Caudate nucleus (tissue), 63 donors: ENCODE measurements at places on chromosomes 2 and 18.

DNA sequence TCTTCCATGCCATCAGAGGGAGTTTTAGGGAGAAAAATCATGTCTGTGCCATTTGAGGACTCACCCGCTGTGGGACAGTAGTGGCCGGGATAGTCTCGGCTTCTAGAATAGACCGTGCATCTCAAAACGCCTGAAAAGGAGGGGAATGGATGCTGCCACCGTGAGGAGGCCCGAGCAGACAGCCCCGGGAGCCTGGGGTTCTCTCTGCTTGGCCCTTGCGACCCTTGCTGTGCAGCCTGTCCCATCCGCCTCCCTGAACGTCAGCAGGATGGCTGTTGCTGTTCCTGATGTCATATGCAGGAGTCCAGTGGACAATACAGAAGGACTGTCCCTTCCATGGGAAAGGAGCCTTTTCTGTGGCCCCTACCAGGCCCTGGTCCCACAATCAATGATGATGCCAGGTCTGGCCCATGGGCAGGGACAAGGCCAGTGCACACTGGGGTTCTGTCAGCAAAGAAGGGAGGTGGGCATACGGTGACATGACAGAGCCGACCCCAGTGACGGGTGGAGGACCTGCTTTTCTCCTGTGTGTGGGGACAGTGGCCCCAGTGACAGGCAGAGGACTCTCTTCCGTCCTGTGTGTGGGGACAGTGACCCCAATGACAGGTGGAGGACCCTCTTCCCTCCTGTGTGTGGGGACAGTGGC, 58.8 kb downstream of the ACKR3 start:
- no peak for DNase-seq

GRCh38 chr2:147559070-147559725, 285.6 kb upstream of the ACVR2A start:
- no peak for DNase-seq

GRCh38 chr18:77560341-77560992, 310.8 kb downstream of the GALR1 start:
- DNase-seq: no peak

DNA sequence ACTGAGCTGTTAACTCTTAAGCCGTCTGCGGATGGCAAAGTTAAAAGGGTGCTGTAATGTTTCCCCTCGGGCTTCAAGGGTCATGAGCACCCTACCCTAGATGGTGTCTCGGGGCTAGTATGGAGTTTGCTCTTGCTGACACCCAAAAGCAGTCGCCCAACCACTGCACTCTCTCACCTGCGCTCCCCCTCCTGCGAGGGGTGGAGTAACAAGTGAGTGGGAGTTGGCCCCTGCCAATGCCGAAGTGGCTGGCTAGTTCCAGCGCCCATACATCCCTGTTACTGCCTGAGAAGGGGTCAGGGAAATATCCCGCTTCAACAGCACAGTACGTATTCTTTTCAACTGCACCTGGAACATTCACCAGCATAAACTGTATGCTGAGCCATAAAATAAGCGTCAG, 47.5 kb downstream of the FAM117B start:
- no peak for DNase-seq

- DNase-seq: no peak
Measured at GRCh38 chr2:134155134-134155533, 98.7 kb upstream of the MGAT5 start.

DNA sequence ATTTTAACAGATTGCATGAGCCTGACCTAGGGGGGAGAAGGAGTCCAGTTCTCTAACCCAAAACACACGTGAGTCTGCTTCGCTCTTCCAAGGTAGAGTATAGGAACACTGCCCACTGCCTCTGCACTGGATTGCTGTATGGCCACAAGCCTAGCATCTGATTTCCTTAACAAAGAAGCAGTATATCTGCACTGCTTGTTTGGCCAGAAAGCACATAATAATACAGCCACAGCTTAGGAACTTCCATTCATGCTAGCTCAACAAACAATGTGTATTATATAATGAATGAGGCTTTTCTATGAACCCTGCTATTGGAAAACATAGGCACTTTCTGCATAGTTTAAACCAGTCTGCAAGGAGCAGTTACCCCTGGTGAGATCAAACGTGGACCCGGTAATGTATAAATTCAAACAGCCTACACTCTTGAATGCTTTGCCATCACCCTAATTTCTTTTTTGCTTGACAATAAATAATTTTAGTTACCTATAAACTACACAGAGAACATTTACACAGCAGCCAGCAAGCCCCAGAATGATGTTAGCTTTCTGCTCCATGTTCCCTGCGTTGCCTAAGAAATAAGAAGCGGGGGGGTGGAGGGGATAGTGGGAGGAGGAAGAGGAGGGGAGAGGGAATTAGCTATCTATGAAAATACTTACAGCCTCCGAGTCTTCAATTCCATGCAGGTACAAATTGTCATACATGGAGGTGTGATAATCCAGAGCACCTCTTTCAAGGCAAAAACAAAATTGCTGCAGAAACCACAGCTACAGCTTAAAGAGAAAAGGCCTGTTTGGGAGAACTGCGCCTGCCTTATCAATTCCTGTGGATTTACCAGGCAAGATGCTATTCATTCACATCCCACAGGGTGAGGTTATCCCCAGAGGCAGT, 125.6 kb downstream of the CACNB4 start:
- peak; percentile 28 for DNase-seq

DNA sequence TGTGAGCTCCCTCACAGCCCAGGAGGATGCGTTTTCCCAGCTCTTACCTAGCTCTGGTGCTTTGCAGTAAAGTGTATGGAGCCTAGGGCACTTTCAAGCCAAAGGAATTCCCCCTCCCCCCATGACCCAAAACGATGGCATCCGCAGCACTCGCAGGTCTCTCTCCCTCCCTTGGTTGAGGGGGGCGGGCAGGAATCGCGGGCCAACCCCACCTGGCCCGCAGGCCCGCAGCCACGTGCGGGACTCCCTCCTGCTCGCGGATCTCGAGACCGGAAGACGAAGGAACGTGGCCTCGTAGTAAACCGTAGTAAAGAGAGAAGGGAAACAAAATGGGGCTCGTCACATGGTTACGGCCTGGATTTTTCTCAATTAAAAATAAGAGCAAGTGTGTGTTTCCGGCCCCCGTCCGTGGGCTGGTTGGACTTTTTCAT, 8.5 kb downstream of the IRS1 start:
- DNase-seq: no peak

DNA sequence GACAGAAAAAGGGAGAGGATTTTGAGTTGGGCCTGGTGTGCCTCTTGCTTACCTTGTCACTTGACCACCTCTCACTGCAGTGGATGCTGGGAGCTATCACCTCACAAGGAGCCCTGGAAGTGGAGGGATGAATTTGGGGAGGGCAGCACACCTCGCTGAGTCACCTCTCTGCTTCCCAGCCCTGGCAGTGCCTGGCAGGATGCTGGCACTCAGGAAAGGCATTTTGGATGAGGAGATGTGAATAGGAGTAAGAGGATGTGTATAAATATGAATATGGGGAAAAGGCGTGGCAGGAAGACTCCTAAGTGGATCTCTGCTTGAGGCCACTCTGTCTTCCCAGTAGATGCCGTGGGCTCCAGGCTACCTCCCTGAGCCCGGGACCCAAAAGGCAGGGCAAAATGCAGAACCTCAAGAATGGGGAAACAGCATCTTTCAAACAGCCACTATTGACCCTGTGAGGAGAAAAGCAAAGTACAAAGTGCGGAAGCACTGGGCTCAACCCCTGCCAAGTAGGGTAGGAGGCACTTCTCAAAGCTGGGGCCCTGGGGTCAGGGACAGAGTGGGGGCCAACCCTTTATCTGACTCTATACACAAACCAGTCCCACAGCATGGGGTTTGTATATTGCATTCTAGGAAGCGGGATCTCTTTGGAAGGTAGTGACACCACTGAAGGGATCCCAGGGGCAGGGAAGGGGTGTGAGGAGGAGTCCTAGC, 164.5 kb upstream of the GLI2 start:
- DNase-seq: no peak

- no peak for DNase-seq
Measured at GRCh38 chr2:120177973-120178372, 45.2 kb downstream of the TMEM185B start.

DNA sequence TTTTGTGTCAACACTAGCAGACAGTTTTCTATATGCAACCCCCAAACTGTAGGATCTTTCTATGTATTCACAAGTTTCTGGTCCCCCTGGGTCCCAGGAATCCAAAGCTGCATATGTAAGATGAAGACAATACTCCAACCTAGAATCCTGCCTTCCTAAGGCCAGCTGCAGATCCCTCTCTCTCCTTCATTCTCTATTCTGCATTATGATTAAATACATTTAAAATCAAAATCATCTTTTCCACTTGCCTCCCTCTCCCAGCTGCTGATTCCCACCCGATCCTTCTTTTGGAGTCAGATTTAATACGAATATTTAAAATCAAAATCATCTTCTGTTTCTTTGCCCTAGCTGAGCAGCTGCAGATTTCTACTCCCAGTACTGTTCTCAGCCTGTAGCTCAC, 783.0 kb upstream of the ZEB2 start:
- no peak for DNase-seq

GRCh38 chr18:25743646-25744151, 346.7 kb downstream of the SS18 start:
- DNase-seq: no peak

- no peak for DNase-seq
Measured at GRCh38 chr2:167550448-167550847, 662.2 kb downstream of the XIRP2 start.

- DNase-seq: no peak
Measured at GRCh38 chr18:21444465-21445212, 155.9 kb downstream of the ESCO1 start.

DNA sequence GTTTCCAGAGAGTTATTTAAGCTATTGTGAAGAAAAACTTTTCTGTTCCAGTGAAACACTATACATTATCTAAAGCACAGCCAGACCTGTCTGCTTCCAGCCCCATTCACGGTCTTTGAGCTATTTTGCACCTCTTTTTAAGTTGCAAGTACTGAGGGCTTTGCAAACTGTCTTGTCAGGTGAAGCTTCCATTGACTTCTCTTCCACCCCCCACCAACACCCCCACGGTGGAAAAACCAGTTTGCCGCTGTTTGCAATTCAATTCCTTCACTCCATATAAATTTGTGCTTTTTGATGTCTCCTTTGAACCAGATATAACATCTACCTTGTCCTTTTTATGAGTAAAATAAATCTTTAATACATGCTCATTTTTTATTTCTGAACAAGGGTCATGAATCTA, 15.7 kb downstream of the B3GNT7 start:
- no peak for DNase-seq

DNA sequence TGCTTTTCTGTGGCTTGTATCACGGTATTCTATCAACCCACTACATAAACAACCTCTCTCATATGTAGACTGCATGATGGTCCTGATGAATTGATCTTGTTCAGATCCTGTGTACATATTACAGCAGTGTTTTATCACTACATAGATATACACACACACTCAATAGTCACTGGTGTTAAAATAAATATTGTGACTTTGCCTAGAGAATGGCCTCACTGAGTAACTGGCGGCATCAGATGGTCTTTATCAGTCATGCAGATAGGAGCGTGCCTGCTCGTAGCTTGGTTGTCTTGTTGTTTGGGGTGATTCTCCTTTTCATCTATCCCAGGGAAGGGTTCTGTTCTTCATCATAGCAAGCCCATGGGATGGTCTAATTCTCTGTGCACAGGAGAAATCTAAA, 18.4 kb upstream of the CTAGE1 start:
- no peak for DNase-seq

- no peak for DNase-seq
Measured at GRCh38 chr2:44713170-44713569, 228.3 kb upstream of the SIX3 start.

GRCh38 chr2:219331560-219332213, 857 bp downstream of the RESP18 start:
- DNase-seq: no peak

DNA sequence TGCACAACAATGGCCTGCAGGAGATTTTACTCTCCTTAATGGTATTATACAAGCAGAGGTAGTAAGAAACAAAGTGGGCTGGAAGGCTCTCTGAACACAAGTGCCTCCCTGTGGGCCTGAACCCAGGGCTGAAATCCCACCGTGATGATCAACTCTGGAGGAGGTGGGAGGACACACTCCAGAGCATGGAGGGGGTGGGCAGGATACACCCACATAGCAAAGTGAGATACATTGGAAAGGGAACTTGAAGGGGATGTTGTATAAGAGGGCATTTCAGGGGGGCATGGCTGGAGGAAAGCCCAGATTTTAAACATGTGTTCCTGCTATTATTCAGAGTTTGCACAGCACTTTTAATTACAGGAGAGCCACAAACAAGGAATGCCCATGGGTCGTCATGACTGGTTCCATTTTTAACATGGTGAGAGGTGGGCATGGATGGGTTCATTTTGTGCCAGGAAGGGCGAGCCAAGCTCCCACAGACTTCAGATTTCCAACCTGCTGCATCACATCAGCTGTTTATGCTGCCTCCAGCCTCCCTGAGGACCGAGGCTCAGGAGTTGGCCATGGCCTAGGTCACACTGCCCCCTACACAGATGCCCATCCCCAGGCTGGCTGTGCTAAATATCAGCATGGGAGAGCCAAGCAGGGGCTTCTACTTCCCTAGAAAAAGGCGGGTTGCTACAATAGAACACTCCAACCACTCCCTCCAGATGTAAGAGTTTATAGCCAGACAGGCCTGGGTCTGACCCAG, 416.2 kb upstream of the ID2 start:
- no peak for DNase-seq

- DNase-seq: no peak
Measured at GRCh38 chr2:201852462-201852861, 46.1 kb downstream of the CDK15 start.

DNA sequence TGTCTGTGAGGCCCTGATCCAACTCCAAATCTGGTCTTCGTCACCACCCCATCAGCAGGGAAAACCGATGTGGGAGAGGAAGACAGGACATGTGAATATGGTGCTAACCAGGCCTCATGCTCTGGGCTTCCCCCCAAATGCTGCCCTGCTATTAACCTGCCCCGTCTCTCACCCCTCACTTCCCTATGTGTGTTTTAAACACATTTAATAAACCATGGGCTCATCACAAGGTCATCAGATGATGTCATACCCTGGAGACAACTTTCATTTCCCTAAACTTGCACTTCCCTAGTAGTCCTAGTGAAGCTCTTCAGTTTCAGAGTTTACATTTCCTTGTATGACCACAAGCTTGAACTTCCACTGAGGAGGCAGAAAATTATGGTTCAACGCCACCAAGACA, 49.9 kb downstream of the CD8B2 start:
- no peak for DNase-seq

GRCh38 chr2:72181616-72182015, 34.0 kb upstream of the CYP26B1 start:
- DNase-seq: no peak

DNA sequence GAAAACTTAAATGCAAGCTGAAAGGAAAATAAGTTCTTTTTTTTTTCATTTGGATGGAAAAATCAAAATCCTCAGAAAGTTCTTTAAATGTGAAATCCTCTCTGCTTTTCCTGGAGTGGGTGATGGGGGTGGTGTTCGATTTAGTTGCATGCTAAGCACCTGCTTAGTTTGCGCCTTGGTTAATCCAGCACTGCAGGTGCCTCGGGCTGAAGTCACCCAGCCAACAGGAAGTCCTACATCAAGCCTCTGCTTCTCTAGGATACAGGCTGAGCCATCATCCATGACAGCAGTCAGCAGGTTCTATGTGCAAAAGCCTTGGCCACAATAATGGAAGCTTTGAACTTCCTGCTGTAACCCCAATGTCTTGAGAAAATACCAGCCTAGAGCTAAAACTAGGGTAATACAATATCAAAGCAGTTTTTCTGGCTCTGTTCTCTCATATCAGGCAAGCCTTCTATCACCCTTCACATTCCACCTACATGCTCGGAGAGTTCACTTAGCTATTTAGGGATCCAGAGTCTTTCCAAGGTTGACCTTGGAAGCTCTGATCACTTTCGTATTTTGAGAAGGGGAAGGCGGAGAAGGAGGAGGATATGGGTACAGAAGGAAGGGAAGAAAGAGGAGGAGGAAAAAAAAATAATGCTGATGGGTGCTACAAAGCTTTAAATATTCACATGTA, 116.1 kb upstream of the LRRTM1 start:
- no peak for DNase-seq
